ENCODE measurements at places on chromosomes 5 and 9.

DNA sequence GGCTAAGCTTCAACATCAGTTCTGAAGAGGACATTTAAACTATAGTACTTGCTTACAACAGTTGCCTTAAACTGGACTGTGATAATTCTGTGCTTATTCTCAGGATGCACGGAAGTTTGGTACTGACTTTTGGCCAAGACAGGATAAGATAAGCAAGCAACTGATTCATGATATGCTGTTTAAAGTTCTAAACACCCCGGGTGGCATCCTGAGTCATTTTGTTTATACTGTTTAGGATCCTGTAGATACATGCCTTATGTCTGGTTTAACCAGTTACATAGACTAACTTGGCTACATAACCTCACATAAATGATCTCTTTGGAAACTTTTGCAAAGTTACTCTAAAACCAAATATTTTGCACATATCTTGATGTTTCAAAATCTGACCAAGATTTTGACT is 95.9 kb downstream of the CDH9 start:
- DNase-seq = no peak

DNA sequence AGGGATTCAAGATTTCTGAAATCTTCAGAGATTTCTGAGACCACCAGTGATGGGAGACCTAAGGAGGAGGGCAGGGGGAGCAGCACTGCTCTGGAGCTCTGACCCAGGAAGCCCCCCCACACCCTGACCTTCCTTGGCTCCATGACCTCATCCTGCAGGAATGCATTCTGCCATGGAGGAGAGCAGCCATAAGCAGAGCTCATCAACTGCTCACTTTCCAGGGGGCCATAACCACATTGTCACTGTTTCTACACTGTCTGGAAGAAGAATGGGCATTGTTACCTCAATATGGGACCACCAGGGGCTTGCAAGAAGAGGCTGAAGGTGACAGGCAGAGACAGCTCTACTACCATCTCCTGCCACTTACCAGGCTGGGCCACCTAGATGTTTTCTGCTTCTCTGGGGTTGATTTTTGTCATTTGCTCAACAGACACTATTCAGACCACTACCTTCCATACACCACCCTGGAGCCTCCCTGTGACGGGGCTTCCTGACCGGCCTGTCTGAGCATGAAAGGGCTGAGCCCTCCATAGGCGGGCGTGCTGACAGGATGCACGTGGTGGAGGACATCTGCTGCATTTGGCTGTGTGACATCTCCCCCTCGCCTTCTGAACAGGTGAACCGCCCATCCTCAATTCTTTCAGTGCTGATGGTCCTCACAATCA is 2.3 kb upstream of the TSC1 start:
- no peak for DNase-seq

DNA sequence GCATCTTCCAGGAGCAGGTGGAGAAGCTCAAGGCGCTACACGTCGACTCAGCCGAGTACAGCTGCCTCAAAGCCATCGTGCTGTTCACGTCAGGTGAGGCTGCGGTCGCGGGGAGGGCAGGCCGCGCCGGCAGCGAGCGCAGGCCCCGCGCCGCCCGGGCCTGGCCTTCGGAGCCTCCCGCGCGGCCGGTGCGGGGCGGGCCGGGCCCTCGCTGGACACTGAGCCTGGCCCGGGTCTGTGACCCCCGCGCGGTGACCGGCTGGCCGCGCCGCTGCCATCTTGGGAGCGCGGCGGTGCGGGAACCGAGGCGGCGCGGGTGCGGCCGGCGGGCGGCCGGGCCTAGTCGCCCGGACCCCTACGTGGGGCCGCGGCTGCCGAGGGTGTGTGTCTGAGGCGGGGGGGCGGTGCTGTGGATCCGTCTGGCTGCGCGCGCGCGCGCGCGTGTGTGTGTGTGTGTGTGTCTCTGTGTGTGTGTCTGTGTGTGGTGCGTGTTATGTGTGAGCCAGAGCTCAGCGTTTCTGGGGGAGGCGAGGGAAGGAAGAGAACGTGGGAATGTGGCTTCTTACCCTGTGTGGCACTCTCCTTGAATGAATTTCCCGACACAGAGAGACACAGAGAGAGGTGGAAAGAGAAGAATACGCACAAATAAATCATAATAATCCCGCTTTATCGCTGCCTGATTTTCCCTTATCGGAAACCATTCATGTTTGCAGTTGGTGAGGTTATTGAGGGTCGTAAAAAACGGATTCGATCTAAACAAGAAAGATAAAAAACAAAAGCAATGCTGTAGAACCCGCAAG is 5.5 kb downstream of the NR2F1 start:
- no peak for DNase-seq

- no peak for DNase-seq
Measured at GRCh38 chr5:402615-403359, 40.2 kb upstream of the EXOC3 start.

- DNase-seq = no peak
Measured at GRCh38 chr5:29079771-29080170, 2041.4 kb upstream of the CDH9 start.

- no peak for DNase-seq
Measured at GRCh38 chr5:66118304-66118703, 25.8 kb upstream of the SREK1 start.

DNA sequence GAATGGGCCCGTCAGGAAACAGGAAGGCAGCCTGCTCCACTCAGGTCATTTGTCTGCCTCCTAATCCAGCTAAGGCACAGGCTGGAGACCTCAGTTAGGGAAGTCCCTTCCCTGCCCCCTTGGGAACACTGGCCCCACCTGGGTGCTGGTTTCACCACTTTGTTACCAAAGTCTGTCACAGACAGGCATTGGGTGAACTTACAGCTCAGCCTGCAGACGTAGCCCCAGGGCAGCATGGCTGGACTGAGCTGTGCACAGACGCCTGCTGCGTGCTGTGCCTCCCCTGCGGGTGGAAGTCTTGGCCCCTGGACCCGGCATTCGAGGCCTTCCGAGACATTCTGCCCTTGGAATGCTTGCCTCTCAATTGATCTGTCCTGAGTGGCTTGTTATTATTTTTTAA is 48.9 kb downstream of the TENT4A start:
- no peak for DNase-seq

GRCh38 chr9:94720846-94721549 is 5.5 kb upstream of the AOPEP start:
- DNase-seq = no peak

- peak; percentile 65 for DNase-seq
Measured at GRCh38 chr9:89701221-89701798, 96.5 kb downstream of the GADD45G start.

GRCh38 chr9:121367306-121368137 is 2.5 kb downstream of the STOM start:
- DNase-seq = no peak

GRCh38 chr5:121189342-121190305 is 662.1 kb upstream of the FTMT start:
- DNase-seq = no peak

- DNase-seq = no peak
Measured at GRCh38 chr5:126354012-126354857, 69.0 kb upstream of the GRAMD2B start.

DNA sequence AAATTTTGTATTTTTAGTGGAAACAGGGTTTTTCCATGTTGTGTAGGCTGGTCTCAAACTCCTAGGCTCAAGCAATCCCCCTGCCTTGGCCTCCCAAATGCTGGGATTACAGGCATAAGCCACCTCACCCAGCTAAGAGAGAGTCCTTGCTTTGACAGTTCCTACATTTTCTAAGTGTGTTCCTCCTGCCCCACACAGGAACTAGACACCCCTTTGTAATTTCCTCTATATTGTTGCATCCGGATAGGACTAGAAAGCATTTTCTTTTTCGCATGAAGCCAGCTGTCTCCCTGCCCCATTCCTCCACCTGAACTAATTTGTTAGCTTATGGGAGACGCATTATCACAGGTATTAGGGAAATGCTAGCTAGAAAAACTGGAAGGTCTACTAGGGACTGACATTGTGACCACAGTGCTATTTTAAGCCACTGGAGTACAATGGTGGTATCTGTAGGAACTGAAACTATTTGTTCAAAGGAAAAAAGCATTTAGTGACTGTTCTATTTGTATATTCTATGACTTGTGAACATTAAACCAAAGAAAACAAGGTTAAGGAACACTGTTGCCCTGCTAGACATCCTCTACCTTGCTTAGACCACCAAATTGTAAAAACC is 214.1 kb downstream of the SMARCA2 start:
- DNase-seq = no peak

- no peak for DNase-seq
Measured at GRCh38 chr5:57989378-57989777, 470.5 kb downstream of the PLK2 start.

- no peak for DNase-seq
Measured at GRCh38 chr5:83146441-83146840, 69.1 kb downstream of the XRCC4 start.

- DNase-seq = no peak
Measured at GRCh38 chr5:169610606-169611005, 26.5 kb upstream of the DOCK2 start.

- no peak for DNase-seq
Measured at GRCh38 chr5:112106878-112107277, 312.2 kb downstream of the EPB41L4A start.

DNA sequence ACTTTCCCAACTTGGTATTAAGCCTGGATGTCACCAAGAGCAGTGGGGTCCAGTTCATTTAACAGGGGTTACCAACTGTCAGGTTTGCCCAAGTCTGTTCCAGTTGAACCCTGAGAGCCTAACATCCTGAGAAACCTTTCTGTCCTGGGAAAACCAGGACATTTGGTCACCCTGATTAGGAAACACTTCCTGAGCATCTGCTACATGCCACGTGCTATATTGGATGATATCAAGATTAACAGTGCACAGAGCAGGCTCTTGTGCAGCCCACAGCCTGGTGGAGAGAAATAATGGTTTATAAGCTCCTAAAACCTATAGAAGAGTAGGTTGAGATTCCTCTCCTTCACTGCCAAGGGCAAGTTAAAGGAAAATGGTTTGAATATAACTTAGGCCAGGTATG is 102.9 kb upstream of the RAD23B start:
- DNase-seq = no peak

DNA sequence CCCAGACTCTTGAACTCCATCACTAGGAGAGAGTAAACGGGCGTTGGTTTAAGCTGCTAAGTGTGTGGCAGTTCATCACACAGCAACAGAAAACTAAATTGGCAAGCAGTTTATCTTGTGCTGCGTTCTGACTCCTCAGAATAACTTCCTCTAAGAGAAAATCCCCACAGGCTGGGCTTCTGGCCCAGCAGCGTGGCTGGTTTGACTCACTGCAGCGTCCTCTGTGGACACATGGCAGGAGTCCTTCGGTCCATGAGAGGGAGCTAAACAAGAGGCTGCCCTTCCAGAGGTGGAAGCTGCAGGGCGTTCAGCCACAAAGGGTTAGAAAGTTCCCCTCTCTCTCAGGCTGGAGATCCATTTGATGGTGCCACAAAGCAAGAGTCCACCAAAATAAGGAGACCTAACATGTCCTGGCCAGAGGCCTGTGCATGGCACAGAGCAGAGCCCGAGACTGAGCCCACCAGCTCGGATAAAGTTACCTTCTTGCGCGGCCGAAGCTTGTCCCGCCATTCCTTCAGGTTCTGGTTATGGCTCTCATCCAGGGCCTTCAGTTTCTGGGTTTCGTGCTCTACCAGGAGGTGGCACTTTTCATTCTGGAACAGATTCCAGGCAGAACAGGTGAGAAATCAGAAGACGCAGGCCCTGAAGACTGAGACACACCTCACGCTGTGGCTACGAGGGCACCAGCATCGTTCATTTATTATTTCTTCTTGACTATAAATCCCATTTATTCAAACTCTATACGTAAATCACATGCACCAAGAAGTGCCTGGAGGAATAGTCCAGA is 46.2 kb upstream of the FBXW11 start:
- no peak for DNase-seq

DNA sequence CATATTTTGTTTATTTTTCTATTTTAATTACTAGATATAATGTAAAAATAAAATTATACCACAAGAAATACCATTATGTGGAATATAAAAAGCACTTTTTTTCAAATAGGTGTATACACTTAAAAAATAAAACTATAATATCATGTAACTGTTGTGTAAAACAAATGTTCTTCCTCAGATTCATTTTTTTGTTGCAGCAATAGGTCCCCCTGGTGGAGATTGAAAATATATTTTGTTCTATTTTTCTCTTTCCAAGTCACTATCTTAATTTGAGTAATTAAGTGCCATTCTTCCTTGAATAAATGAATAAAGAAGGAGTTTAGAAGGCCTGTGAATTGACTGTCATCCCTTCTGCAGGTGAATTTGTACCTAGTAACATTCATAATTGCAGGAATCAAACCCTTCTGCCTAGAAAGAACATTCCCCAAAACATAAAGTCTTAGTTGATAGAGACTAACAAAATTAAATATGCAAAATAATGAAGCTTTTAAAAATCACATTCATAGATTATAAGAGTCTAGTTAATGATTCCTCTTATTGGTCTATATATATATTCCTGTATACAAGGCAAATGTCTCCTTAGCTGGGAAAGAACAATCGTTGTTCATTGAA is 23.4 kb downstream of the CETN3 start:
- DNase-seq = no peak

GRCh38 chr5:38922199-38922598 is 76.4 kb downstream of the OSMR start:
- DNase-seq = peak; percentile 38
